ENCODE measurements at places on chromosomes 7 and 10.

DNA sequence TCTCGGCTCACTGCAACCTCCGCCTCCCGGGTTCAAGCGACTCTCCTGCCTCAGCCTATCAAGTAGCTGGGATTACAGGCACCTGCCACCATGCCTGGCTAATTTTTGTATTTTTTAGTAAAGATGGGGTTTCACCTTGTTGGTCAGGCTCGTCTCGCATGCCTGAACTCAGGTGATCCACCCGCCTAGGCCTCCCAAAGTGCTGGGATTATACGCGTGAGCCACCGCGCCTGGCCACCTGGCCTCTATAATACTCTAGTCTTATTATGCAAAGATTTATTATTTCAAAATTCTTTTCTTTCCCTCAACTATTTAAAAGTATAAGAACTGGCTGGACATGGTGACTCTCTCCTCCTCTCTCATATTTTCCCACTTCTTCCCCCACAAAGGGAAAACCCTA is 30.0 kb upstream of the C1GALT1 start:
- DNase-seq = no peak

DNA sequence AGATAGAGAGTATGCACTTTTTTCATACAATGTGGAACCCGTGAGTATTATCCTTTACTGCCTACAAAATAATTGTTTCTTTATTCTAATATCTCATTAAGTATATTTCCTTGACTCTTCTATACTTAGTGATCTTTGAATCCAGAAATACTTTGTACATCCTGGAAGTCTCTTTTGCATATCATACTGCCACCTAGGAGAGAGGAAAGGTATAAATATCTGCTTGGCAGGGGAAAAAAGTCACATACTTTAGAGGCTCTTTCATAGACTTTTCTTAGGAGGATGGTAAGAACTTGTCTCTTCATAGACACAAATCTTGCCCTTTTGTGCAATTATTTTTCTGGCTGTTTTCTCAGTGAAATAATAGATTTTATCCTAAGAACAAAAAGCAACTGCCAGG is 436.0 kb downstream of the PAXIP1 start:
- peak; percentile 8 for DNase-seq

GRCh38 chr10:3354174-3354900 is 181.8 kb upstream of the PITRM1 start:
- DNase-seq = no peak

GRCh38 chr7:71322201-71322600 is 190.3 kb downstream of the GALNT17 start:
- no peak for DNase-seq

All from NCI-H1105 (cell line).